Activated naive CD4-positive, alpha-beta T cell treated with anti-CD3 and anti-CD28 coated beads, Interleukin-2, amount 50 U/mL, for 72 hours (primary cell): ENCODE measurements at places on chromosomes 1 and 21. TPM values are rescaled to one million over a fixed set of nuclear protein-coding genes. Genes with fewer than 3 reads are reported as not detected.

Gene TP73
- 0.30 TPM for total RNA-seq

Gene KLHDC8A
- total RNA-seq, result not detected

Gene LMOD1
- not detected for total RNA-seq

Gene SLC25A34
- 0.23 TPM for total RNA-seq

Gene PLA2G4A
- total RNA-seq, result 0.27 TPM

- no peak for DNase-seq
These were observed 359.3 kb downstream of the SMYD3 start for GRCh38 chr1:246147524-246148461.

- DNase-seq, result no peak
These were observed 426.1 kb downstream of the PLPP3 start for GRCh38 chr1:56153276-56153675.

DNA sequence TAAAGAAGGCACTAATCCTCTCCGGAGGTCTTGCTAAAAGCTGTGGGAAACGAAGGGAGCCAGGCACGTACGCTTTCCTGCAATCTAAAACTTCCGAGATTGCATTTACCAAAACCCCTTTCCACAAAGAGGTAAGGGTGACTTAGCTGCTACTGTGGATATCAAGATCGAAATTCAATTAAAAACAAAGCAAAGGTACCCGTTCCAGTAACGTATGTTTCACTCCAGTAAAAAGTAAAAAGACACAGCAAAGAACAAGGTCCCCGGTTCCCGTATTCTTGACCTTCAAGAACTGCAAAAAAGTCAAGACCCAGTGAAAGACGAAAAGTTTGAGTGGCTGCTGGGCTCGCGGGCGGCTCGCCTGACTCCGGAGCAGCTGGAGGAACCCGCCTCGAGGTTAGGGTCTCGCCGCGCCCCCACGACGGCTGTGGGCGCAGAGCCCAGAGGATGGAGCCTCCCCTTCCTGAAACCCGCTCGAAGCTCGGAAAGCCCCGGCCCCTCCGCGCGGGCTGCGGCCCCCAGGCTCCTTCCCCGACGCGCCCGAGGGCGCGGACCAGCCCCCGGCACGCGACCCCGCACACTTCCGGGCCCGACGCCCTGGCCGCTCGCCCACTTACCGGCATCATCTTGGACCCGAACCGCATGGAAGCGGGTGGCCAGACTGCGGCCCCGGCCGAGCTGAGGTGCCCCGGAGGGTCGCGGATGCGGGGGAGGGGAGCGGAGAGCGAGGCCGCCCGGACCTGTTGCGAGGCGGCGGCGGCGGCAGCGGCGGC is 524 bp downstream of the TP53BP2 start:
- DNase-seq, result peak; percentile 74

- no peak for DNase-seq
These were observed 6.4 kb downstream of the TTC22 start for GRCh38 chr1:54794451-54795355.

- peak; percentile 57 for DNase-seq
These were observed 944 bp upstream of the AGO3 start for GRCh38 chr1:35929730-35930592.

DNA sequence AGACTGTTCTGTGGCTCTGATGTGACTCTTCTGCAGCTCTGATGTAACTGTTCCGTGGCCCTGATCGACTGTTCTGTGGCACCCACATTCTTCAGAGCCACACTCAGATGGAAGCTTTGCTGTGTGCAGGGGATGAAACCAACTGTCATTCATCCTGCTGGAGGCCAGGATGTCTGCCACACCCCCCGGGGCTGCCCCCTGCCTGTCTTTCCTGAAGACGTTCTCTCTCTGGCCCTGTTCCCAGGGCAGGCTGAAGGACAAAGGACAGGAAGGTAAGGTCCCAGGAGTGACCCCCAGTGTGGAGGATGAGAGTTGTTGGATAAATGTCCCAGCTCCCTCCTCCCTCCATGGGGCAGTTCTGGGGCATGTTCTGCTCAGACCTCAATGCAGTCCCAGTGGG is 29.4 kb upstream of the UMODL1 start:
- no peak for DNase-seq

DNA sequence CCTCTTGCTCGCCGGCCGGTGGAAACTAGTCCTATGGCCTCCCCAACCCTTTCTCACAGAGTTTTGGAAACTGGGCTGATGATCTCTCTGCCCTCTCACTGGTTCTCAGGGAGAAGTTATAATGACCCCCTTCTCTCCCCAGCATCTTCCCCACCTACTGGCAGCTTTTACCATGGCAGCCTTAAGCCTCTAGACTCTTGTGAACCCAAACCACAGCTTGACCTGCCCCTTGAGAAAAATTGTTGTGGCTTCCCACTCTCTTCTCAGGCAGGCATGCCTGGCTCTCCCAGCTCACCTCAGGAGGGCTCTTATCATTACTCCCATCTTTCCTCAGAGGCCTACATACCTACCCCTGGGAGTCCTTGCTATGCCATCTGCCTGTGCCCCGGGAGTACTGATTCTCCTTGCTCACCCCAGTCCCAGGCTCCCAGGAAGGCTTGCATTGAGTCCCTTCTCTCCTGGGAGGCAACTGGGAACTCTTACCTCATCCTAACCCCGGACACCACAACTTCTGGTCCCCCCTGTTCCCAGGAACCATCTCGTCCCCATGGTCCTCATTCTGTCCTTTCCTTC is 1.6 kb downstream of the NSUN4 start:
- DNase-seq, result no peak

DNA sequence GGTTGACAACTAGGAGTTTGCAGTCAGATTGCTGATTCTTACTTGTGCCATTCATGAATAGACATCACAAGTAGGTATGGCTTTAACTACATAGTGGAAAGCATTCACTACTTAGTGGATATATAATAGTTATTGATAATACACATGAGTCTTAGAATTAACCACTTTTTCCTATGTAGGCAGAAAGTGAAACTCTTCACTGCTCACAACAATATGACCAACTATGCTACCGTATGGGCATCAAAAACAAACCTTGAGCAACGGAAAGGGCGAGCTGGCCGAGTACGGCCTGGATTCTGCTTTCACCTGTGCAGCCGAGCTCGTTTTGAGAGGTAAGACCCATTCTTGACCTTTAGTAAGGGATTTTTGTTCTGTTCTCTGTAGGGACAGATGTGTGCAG is 38.7 kb downstream of the DHX9 start:
- peak; percentile 38 for DNase-seq

DNA sequence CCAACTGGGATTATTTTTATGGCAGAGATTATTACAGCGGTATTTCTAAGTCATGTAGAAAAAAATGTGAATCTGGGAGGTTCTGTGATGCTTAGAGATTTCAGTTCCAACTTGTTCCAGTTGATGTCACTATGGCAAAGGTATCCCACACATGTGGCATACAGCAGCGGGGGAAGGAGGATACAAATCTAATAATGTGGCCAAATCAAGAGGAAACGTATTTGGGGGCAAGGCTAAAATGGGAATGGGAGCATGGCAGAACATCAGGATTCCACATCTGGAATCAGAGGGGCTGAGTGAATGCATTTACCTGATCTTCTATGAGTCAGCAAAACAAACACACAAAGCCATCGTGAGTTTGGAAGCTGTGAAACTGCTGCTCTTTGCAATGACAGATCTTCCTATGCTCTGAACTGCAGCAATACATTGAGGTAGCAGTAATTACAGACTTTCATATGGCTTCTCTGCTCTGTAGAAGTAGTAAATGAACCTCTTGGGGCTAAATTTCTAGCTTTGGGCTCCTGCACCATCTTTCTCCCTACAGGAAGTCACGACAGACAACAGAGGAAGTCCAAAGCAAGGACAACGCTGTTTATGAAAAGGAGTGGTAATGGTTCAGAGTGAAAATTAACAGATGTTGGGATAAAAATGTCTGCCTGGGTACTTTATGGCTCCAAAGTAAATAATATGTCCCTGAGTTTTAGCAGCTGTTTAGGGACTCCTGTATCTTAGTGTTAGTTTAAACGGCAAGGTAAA is 55.5 kb downstream of the GABPA start:
- peak; percentile 8 for DNase-seq

DNA sequence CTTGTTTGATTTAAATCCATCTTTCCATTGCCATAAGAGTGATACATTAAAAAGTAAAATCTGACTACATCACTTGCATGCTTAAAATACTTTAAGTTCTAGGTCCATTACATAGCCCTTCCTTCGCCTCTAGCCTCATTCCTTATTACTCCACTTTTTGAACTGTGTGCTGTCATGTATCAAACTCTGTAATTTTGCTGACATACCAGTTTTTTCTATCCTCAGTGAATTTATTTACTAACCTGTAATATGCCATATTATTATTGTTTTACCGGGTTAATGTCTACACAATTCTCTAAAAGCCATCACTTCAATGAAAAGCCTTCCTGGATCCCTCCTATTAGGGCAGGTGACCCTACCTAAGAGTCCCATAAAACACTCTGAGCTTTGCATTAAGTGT is 4.9 kb upstream of the SPRR2G start:
- no peak for DNase-seq

GRCh38 chr21:36350282-36350910 is 30.4 kb downstream of the MORC3 start:
- DNase-seq, result no peak

GRCh38 chr1:221765527-221765926 is 23.6 kb upstream of the DUSP10 start:
- no peak for DNase-seq

GRCh38 chr1:184051138-184051484 is 419 bp upstream of the TSEN15 start:
- DNase-seq, result no peak

GRCh38 chr1:219710529-219711194 is 97.8 kb upstream of the ZC3H11B start:
- DNase-seq, result no peak

- DNase-seq, result no peak
These were observed 22.3 kb downstream of the WLS start for GRCh38 chr1:68210027-68210426.

DNA sequence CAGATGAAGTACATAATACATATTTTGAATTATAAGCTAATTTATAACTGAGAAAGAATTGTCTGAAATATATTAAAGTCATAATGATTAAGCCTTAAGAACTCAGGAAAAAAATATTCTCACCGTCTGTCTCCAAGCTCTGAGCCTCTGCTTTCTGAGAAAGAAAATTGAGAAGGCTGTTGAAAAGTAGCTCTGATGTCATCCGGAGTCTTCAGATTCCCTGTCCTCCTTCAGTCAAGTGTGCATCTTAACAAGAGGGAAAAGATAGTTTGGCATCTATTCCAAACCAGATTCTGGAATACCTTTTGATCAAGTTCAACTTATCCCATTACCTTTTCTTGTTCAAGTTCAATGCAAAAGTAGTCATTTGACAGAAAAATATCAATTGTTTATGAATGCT is 50.6 kb downstream of the NRIP1 start:
- DNase-seq, result no peak

DNA sequence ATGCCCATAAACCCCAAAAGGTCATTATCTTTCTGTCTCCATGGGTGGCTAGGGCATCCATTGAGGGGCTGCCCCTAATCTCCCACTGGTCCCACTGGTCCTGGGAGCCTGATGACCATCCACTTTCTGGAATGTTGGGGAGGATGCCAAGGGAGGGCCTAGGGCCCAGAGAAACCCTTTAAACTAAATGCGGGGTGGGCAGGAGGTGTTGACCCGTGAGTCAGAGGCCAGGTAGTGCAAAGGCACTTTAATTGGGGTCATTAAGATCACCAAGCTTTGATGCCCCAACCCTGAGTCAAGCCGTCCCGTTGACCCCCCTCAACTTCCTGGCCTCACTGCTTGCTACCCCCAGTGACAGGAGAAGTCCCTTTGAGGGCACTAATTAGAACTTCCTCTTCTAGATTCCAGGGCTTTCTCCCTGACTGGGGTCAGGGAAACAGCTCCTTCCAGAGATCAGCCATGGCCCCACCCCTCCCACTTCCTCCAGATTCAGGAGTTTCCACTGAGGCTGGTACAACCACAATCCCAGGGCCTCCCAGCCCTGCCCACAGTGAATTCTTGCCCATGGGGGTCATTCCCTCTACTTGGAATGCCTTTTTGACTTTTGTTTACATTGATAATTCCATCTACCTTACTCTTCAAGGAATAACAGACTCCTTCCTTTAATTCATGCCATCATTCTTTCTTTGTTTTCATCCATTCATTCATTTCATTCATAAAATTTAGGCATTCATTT is 15.5 kb upstream of the SERINC2 start:
- DNase-seq, result no peak

DNA sequence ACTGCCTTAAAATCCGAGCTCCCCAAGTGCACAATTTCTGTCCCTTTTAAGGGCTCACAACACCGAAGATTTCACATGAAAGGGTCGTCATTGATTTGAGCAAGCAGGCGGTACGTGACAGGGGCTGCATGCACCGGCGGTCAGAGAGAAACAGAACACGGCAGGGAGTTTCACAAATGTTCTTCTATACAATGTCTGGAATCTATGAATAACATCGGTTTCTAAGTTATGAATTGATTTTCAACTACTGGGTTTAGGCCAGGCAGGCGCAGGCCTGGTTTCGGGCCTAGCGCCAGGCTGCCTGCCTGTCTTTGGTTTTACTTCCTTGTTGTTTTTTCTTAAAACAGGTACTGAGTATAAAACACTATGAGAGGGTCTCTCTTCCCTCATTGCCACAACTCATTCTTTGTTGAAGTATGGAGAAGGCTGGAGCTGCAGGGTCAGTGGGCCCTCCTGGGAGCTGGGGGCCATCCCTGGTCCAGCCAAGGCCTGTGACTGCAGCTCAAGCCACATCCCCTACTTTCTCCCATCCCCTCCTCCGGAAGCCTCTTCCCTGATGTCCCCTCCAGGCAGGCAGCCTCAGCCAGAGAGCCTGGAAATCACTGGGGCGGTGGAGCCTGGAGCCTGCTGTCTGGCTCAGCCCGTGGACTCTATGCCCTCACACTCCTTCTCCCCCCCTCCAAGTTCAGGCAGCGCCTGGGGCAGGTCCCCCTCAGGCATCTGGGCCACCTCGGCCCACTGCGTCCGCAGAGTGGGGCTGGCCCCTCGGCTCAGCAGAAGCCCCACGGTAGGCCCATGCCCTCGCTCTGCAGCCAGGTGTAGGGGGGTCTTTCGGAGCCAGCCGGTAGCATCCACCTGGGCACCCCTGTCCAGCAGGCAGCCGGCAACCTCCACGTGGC is 2.4 kb downstream of the ANKRD65 start:
- DNase-seq, result no peak

DNA sequence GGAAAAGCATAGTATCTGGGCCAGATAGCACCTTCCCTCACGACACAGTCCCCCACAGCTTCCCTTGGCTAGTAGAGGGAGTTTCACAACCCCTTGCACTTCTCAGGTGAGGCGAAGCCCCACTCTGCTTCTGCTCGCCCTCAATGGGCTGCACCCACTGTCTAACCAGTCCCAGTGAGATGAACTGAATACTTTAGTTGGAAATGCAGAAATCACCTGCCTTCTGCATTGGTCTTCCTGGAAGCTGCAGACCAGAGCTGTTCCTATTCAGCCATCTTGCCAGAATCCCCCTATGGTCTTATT is 243.2 kb upstream of the FAM78B start:
- no peak for DNase-seq

DNA sequence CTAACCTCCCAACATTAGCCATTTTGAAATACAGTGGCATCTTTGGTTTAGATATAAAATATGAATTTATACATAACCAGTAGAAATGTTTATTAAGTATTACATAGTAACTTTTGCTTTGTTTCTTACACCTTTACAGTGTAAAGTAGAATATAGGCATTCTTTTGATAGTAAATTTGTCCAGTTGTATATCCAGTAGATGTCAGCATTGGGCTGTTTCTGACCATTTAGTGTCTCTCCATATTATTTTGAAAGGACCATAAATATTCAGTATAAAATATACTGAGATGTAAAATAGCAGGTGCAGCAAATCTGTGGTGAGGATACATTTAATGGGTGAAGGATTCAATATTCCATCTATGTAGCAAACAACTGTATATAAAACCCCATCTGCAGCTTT is 115.8 kb upstream of the ZRANB2 start:
- DNase-seq, result no peak

- DNase-seq, result no peak
These were observed 90.8 kb downstream of the ZP4 start for GRCh38 chr1:237799762-237800474.
